ENCODE measurements at places on chromosomes 11 and 22.

DNA sequence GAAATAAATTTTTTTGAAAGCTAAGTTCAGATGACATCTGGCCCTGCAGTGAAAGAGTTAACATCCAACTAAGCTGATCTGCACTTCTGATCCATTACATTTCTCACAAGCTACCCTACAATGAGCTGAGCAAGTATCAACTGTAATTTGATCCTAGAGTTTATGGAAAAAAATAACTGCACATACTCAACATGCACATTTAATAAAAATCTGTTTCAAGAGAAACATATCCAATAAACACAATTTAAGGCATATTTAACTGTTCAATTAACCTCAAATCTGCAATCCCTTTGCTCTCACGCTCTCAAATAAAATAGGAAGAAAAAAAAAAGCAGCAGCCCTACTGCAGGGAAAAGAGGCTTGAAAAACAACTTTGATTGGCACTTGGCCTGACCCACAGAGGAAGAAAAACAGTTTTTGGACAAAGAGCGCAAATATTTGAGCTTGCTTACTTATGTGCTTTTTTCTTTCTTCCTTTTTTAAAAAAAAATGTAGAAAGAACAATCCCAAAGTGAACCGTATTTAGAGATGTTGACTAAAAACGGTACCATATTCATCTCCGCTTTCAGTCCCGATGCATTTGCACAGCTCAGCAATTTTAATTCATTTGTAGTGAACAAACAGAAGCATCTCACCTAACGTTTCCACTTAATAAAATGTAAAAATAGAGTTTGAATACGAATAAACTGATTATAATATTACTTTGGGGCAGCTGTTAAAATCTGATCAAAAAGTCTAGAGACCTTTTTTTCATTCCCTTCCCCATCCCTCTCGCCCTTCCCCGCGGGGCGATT is 1.6 kb downstream of the SESN3 start:
- peak; percentile 50 for DNase-seq

- no peak for DNase-seq
Observed at GRCh38 chr11:17263769-17264168, 12.8 kb upstream of the NUCB2 start.

- DNase-seq = no peak
Observed at GRCh38 chr11:128491195-128491936, 96.0 kb downstream of the ETS1 start.

DNA sequence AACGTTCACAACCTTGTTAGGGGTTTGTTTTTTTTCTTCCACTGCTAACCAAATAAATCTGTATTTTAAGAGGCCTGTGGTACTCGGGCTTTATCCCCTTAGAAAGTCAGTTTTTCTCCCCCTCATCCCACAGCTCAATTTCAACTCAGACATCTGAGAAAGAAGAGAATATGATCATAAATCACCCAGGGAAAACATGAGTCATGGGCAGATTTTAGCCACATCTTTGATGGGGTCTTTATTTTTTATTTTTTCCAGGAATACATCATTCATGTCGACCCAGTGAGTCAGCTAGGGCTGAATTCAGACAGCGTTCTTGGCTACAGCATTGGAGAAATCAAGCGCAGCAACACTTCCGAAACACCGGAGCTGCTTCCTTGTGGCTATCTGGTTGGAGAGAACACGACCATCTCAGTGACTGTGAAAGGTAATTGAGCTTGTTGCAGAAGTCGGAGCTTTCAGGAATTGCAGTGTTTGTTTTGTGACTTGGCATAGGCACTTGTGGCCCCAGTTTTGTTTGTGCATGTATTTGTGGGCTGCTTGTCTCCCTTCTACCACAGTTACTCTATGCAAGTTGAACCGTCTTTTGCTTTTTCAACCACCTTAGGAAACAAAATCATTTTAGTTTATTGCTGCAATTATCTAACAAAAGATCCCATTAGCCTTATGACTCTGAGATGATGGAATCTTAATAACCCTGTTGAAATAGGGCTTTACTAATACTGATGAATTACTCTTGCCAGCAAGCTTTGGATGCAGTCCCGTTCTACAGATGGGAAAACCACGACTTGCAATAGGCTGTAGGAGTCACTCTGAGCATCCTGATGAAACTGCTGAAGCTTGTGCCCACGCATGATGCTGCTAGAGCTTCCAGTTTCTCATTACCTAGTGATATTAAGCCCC is 62.7 kb downstream of the DBX1 start:
- DNase-seq = no peak

- no peak for DNase-seq
Observed at GRCh38 chr22:45997777-45998637, 21.0 kb upstream of the WNT7B start.

GRCh38 chr11:16713594-16713993 is 24.9 kb upstream of the C11orf58 start:
- DNase-seq = no peak

DNA sequence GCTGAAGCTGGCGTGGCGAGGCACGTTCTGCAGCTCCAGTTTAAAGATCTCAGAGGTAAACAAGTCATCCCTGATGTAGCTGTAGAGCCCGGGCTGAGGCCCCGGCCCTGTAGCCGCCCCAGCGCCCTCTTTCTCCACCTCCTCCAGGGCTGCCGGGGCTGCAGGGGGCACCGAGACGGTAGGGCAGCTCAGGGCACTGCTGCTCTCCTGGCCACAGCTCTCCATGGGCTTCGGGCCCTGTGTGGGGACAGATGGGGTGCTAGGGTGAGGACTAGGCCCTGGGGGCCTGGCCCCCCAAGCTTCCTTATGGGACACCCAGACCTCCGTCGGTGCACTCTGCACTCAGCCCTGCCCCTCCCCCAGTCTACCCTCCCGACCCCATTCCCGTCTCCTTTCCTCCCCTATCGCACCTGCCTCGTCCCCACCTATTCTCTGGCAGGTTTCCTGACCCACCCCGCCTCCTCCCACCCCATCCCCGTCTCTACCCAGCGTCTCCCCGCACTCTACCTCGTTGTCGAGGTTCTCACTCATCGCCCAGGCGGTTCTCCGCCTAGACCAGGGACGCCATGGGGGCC is 559 bp downstream of the RANBP1 start:
- no peak for DNase-seq

GRCh38 chr22:27075028-27075678 is 417.8 kb downstream of the MIAT start:
- no peak for DNase-seq

GRCh38 chr22:20626811-20627210 is 119.4 kb downstream of the MED15 start:
- no peak for DNase-seq

GRCh38 chr11:116262370-116262769 is 510.4 kb downstream of the BUD13 start:
- no peak for DNase-seq

DNA sequence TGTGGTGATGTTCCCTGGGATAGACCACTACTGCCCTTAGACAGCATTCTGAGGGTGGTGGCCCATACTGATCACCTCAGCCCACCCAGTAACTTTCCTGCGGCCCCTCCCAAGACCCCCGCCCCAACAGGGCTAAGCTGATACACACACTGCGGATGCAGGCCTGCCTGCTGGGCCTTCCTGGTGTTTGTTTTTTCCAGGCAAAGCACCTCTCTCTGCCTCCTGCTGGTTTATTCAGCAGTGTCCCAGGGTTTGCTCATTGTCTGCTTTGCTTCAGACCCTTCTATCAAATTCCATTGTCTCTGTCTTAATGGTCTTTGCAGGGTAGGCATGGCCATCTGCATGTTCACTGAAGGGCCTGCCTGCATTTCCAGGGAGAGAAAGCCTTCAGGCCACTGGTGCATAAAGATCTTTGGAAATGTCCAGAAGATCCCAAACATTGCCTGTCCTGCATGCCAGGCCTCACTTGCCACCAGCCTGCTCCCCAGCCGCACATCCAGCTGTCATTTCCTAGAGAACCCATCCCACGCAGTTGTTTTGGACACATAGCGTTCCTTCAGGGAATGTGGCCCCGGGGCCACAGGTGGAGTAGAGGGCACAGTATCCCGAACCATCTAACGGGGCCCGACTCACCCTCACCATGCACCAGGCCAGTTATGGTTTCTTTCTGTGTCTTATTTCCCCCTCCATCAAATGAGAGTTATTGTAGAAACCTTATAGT is 50.2 kb downstream of the BCR start:
- no peak for DNase-seq

- DNase-seq = no peak
Observed at GRCh38 chr11:77073328-77074001, 6.7 kb downstream of the CAPN5 start.

- no peak for DNase-seq
Observed at GRCh38 chr22:38173641-38173906, 8.1 kb downstream of the PLA2G6 start.

- no peak for DNase-seq
Observed at GRCh38 chr11:121337078-121337477, 44.5 kb downstream of the SC5D start.
